SJSA1 (cell line): ENCODE measurements at places on chromosomes 12 and 14.
A peak's percentile ranks its signal among the peaks of the same experiment; 100 is the strongest.

- DNase-seq = no peak
Observed at GRCh38 chr14:44589180-44589579, 82.1 kb upstream of the FSCB start.

DNA sequence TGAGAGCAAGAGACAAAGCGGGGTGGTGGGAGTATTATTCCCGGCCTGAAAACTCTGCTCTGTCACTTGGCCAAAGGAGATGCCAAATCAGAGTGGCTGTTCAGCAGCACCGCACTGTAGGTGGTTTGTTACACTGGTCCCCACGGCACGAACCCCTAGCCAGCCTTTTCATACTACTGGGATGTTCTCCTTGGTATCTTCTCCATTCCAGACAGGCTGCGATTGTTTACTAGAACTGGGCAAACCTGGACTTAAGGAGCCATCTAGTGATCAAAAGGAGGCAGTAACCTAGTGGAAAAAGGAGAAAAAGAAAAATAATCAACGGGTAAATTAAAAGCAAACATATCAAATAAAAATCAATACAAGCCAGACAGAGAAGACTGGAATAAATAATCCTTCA is 58.9 kb upstream of the TMTC2 start:
- no peak for DNase-seq

GRCh38 chr14:95025218-95025617 is 132.1 kb downstream of the DICER1 start:
- no peak for DNase-seq

GRCh38 chr12:102824218-102824835 is 92.7 kb downstream of the PAH start:
- DNase-seq = peak; percentile 14

DNA sequence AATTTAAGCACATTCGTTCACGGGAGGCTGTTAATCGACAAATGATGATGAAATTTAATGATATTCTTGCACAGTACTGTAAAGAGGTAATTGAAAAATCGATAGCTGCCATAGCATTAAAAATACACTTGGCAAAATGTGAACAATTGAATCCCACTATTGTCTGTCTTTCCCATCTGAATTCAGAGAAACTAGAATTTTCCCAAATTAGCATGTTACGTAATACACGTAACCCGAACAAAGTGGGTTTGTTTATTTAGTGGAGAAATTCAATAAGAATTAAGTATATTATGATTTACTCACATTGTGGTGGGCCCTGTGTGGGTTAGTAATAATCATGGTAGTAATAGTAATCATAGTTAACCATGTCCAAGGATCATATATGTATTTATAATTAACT is 31.9 kb downstream of the DNAH10 start:
- no peak for DNase-seq

GRCh38 chr12:13135371-13136178 is 32.1 kb upstream of the GSG1 start:
- DNase-seq = peak; percentile 67

- DNase-seq = no peak
Observed at GRCh38 chr14:105223260-105223659, 25.1 kb upstream of the BTBD6 start.

DNA sequence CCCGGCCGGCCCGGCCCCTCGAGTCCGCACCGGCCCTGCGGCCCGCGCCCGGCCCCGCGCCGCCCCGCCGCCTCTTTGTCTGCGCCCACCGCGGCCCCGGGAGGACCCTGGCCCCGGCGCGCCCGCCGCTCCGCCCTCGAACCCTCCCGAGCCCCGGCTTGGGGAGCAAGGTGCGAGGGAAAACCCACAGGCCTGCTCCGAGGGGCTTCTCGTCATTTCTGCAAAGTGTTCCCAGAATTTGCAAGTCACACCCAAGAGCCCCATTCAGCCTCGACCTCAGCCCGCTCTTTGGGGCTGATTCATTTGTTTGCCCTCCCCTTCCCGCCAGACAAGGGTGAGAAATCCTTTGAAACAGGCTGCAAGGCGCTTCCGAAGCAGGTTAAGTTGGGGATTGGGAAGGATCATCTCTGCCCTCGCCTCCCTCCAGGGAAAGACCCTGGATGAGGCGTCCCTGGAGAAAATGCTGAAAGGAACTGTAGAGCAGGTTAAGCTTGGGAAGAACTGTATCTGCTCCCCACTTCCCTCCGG is 325 bp upstream of the CLIP1 start:
- peak; percentile 53 for DNase-seq
